ENCODE measurements at places on chromosomes 11 and 22. TPM values are rescaled to one million over a fixed set of nuclear protein-coding genes. Genes with fewer than 3 reads are reported as not detected.
A peak's percentile ranks its signal among the peaks of the same experiment; 100 is the strongest.

The ANKK1 gene
- total RNA-seq = not detected

The PRR33 gene
- not detected for total RNA-seq

The KRTAP5-8 gene
- not detected for total RNA-seq

The C1QTNF6 gene
- 6.7 TPM for total RNA-seq

The TRIM48 gene
- not detected for total RNA-seq

The ACRV1 gene
- not detected for total RNA-seq

The SHISAL1 gene
- not detected for total RNA-seq

The KRTAP5-4 gene
- total RNA-seq = not detected

The RTN4R gene
- 1.4 TPM for total RNA-seq

The NEFH gene
- 9.0 TPM for total RNA-seq

DNA sequence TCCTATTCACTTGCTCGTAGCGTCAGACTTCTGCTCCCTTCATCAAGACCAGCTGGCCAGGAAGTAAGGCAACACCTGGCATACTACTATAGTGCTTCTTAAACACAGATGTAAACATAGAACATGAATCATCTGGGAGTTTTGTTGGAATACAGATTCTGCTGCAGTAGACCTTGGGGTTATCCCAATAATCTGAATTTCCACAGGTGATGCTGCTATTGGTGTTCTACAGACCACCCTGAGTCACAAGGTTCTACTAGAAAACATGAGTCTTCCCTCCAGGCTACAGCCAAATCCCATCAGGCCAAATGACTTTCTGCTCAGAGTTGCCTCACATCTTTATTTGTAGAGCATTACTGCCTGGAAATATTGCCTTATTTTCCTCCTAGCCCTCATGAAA, 175.2 kb downstream of the NELL1 start:
- no peak overlapping the region for H3K4me3 ChIP-seq
- H3K27ac ChIP-seq = no peak overlapping the region
- no peaks in the 10 kb centered on the region for H3K36me3 ChIP-seq
- no peaks in the 10 kb centered on the region for H3K4me1 ChIP-seq
- DNase-seq = no peak
- H3K27me3 ChIP-seq = no peaks in the 10 kb centered on the region

GRCh38 chr11:130300567-130300966, 14.2 kb downstream of the ZBTB44 start:
- H3K36me3 ChIP-seq = peaks cover 40% of the 10 kb centered on the region
- DNase-seq = no peak
- no peaks in the 10 kb centered on the region for H3K27me3 ChIP-seq
- H3K4me1 ChIP-seq = peaks cover 23% of the 10 kb centered on the region
- no peak overlapping the region for H3K4me3 ChIP-seq
- no peak overlapping the region for H3K27ac ChIP-seq

DNA sequence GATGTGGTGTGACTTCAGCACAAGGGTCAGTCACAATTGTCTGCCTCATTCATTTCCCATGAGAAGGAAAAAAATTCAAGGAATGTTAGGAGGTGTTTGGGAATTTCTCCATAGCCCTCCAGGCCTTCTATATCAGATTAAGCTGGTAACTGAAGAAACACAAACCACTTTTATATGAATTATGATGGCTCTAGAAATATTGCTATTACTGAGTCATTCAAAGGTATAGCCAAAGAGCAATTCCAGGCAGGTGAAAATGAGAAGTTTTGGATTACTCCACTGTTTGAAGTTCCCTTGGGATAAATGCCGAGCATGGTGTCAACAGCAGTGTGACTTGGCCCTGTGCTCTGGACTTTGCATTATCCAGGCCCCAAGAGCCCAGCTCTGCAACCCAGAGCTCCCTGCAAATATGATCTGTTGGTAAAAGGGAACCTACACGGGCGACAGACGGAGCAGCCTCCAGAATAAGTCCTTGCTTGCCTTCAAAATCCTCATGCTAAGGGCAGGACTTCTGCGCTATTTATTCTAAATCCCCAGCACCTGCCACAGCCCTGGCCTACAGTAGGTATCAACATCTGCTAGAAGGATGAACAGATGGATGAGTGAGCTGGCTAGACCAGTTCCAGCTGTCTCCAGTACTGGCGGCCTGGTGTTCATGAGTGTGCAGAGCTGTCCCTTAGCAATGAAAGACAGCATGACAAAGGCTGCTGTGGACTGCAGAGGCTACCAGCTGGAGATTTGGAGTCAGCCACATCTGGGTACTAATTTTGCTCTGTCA, 67.5 kb upstream of the ZBED5 start:
- H3K4me1 ChIP-seq = peaks cover 8% of the 10 kb centered on the region
- no peak for DNase-seq
- H3K27ac ChIP-seq = no peak overlapping the region
- peaks cover 16% of the 10 kb centered on the region for H3K27me3 ChIP-seq
- H3K4me3 ChIP-seq = no peak overlapping the region

- H3K4me1 ChIP-seq = peaks cover 19% of the 10 kb centered on the region
- H3K4me3 ChIP-seq = no peak overlapping the region
- peaks cover 5% of the 10 kb centered on the region for H3K36me3 ChIP-seq
- H3K27ac ChIP-seq = no peak overlapping the region
Measured at GRCh38 chr11:110069158-110069737, 23.9 kb upstream of the ZC3H12C start.

DNA sequence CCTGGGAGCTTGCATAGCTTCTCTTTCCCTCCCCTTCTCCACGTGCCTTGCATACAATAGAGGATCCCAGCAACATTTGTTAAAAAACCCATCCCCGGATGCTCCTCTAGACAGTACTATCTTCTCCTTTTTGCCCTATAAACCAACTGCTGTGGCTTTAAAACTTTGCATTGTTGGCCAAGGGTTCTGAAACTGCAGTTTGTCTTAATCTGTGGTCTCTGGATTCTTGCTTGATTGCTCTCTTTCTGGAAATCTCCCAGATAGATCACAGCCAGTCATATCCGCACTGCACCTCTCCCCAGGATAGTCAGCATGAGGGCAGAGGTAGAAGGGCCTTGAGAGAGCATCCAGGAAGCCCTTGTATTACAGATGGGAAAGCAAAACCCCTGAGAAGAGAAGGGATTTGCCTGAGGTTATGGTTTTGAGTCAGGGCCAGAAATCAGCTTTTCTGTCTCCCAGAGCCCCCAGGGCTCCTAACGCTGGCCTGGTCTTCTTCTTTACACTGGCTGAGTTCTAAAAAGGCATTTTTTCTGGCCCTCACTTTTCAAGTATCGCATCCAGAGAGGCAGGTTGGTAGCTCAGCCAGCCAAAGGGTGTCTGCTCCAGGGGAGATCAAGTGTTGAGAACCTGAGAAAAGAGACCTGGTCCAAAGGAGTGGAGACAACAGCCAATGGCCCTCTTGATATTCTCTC, 70.6 kb downstream of the ADM start:
- H3K36me3 ChIP-seq = no peaks in the 10 kb centered on the region
- H3K4me1 ChIP-seq = peaks cover 1% of the 10 kb centered on the region
- H3K27ac ChIP-seq = no peak overlapping the region
- peaks cover 9% of the 10 kb centered on the region for H3K27me3 ChIP-seq
- DNase-seq = no peak
- H3K4me3 ChIP-seq = no peak overlapping the region

DNA sequence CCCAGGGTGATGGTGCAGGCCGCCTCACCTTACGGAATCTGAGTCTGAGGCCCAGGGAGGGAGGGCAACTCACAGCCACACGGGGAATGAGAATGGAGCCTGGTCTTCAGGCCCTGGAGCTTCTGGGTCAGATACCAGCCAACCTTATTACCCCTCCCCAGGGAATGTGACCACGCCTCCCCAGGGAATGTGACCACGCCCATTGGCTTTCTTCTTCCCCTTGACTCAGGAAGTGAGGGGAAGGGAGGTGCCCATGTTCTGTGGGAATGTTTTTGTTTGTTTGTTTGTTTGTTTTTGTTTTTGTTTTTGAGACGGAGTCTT, 57.5 kb upstream of the RBFOX2 start:
- no peak overlapping the region for H3K27ac ChIP-seq
- DNase-seq = no peak
- peaks cover 7% of the 10 kb centered on the region for H3K4me1 ChIP-seq
- H3K4me3 ChIP-seq = no peak overlapping the region
- no peaks in the 10 kb centered on the region for H3K27me3 ChIP-seq

DNA sequence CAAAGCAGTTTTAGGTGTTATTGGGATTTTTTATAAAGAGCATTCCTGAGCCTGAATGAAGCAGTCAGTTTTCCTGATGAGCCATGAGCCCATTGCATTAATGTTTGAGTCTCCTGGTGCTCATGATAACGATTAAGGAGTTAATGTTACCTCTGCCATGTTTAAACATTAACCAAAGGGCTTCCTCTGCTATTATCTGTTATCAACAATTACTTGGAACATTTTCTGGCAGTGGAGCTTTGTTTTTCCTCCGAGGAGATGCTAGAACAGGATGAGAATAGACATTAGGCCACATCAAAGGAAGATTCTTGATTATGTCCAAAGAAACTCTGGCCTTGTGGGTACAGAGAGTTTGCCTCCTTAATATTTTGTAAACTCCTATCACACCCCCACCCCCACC, 49.9 kb downstream of the ZNRF3 start:
- H3K4me3 ChIP-seq = no peak overlapping the region
- no peak overlapping the region for H3K27ac ChIP-seq
- no peak for DNase-seq
- peaks cover 71% of the 10 kb centered on the region for H3K27me3 ChIP-seq
- H3K36me3 ChIP-seq = no peaks in the 10 kb centered on the region

DNA sequence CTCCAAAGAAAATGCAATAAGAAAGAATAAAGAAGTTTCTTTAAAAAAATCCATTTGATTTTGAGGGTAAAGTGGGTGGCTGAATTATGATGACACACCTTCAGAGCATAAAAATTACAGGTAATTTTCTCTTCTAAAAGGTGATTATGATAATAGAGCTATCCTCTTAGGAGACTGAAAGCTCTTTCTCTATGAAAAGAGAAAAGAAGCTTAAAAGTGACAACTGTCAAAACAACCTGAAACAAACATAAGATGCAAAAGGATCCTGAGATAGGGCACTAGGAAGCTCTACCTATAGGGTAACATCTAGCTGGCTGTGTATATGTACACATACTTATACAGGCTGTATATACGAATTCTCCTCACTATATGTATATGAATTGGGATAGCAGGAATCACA, 270.2 kb downstream of the GUCY1A2 start:
- no peaks in the 10 kb centered on the region for H3K36me3 ChIP-seq
- no peak overlapping the region for H3K4me3 ChIP-seq
- no peak for DNase-seq
- no peaks in the 10 kb centered on the region for H3K4me1 ChIP-seq

GRCh38 chr11:79486242-79486984, 45.6 kb upstream of the TENM4 start:
- no peak for DNase-seq
- H3K27ac ChIP-seq = no peak overlapping the region
- no peak overlapping the region for H3K4me3 ChIP-seq
- no peaks in the 10 kb centered on the region for H3K27me3 ChIP-seq
- H3K4me1 ChIP-seq = no peaks in the 10 kb centered on the region

DNA sequence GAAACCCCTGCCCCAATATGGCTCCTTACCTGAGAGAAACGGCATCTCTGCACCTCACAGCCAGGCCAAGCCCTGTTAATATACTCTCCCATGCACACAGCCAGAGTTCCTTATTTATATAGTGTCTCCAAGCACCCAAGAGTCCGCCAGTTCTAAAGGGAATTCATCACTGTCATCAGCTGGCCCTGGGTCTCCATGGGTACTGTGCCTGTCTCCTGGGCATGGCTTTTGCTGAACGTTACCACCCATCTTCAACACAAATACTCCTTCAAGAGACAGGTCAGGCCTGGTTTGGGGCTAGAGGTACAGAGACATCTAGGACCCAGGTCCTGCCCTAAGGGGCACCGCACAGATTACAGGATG, 1.6 kb upstream of the ATG16L2 start:
- DNase-seq = no peak
- peak overlapping the region; percentile 90 for H3K4me3 ChIP-seq
- H3K27me3 ChIP-seq = no peaks in the 10 kb centered on the region

- no peak for DNase-seq
- H3K27me3 ChIP-seq = peaks cover 26% of the 10 kb centered on the region
- H3K4me3 ChIP-seq = no peak overlapping the region
- no peaks in the 10 kb centered on the region for H3K4me1 ChIP-seq
Measured at GRCh38 chr11:1653541-1654387, 24.2 kb downstream of the KRTAP5-5 start.

GRCh38 chr11:12717851-12718291, 43.6 kb downstream of the TEAD1 start:
- peak overlapping the region; percentile 74 for H3K27ac ChIP-seq
- no peaks in the 10 kb centered on the region for H3K36me3 ChIP-seq
- H3K4me1 ChIP-seq = peaks cover 14% of the 10 kb centered on the region
- peaks cover 89% of the 10 kb centered on the region for H3K27me3 ChIP-seq

DNA sequence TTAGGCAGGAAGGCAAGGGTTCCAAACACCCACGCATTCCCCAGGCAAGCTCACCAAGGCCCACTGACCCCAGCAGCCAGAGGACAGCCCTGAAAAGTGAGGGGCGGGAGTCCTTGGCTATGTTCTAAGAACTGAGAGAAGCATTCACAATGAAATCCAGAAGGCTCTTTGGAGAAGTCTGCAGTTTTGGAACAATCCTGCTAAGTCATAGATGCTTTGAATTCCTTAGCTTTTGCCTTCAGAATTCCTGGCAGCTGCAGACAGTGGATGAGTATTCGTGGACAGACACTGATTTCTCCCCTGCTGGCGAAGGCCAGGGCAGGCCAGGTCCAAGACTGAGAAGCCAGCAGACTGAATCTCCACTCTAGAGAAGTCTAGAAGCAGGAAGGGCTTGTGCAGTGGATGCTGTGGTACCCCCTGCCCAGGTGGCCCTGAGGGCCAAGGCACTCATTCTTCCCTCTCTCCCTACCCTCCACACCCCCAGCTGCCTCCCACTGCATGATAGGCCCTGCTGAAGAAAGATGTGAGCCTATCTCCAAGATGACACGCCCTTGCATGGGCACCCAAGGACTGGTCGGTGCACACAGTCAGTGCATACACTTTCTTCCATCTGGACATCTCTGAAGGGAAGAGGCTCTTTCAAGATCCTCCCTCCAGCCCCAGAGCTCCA, 133.2 kb upstream of the TEAD1 start:
- H3K36me3 ChIP-seq = no peaks in the 10 kb centered on the region
- no peaks in the 10 kb centered on the region for H3K4me1 ChIP-seq
- H3K27ac ChIP-seq = no peak overlapping the region
- no peak for DNase-seq

DNA sequence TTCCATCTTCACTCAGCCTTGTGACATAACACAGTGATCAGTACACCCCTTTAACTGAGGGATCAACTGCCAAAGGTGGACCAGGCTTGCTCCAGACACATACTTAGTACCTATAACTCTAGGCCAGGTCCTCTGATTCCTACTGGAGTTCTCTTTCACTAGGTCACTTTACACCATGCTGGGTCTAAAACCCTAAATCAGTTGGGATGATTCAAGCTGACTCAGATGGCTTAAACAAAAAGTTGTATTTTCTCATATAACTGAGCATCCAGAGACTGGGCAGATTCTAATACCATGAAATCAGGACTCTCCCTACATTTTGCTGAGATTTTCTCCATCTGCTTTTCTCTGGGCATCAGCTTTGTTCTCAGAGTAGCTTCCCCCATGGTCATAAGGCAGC, 26.0 kb upstream of the FLI1 start:
- peaks cover 25% of the 10 kb centered on the region for H3K27me3 ChIP-seq
- H3K27ac ChIP-seq = no peak overlapping the region
- no peak overlapping the region for H3K4me3 ChIP-seq

DNA sequence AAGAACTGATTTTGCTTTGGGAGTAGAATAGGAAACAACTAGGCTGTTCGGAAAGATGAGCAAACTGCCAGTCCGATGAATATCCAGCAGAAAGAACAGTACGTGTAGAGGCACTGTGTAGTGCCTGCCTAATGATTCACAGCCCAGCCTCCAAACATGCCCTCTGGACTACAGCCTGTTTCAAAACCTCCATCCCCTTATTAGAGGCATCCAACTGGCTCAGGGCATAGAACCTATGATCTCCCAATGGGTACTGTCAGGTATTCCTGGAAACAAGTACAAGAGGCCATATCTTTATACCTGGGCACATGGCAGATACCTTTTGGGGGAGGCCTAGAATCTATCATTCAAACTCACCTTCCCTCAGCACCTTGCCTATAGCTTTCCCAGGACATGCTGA, 4.9 kb downstream of the RRP8 start:
- H3K27me3 ChIP-seq = no peaks in the 10 kb centered on the region
- no peak for DNase-seq
- no peak overlapping the region for H3K27ac ChIP-seq
